SK-N-SH (cell line): ENCODE measurements at places on chromosomes 13 and 19. TPM values are rescaled to one million over a fixed set of nuclear protein-coding genes. Genes with fewer than 3 reads are reported as not detected.

DNA sequence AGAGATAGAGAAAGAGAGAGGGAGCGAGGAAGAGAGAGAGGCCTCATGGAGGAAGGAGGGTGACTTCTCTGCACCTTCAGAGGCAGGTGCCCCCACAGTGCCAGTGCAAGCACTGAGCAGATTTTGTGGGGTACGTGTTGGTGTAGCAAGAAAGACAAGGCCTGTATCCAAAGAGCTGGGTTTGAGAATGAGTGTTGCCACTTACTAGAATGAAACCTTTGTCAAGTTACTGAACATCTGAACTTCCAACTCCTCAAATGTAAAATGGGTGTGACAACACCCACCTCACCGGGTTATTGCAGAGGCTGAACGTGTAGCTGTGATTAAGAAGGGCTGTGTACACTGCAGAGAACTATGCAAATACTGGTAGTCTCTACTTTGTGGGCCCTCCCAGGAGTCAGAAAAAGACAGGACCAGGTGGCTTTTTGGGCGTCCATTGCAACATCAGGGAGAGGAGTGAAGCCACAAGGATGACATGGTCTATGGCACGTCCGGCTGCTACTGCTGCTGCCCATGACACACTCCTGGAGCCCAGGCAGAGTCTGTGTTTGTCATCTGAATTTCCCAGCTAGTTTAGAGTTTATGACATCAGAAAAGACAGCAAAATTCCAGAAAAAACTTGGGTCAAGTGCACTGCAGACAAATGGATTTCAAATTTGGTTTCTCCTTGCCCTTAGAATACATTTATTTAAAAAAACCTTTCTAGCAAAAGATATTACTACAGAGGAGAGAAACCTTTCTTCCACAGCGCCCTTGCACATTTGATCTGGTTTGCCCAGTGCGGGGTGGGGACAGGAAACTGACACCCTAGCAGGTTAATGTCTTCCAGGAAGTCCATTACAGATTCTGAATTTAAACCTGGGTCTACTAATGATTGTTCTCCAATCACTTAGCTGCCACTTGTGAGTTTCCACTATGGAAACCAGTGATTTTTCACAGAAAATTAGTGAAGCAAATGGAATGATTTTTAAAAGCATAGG, 54.0 kb upstream of the ATP12A start:
- DNase-seq: no peak

- no peak for DNase-seq
These were observed 2689.7 kb downstream of the PCDH9 start for GRCh38 chr13:64540468-64540867.

GRCh38 chr13:31322026-31322425, 122.3 kb downstream of the B3GLCT start:
- DNase-seq: no peak

DNA sequence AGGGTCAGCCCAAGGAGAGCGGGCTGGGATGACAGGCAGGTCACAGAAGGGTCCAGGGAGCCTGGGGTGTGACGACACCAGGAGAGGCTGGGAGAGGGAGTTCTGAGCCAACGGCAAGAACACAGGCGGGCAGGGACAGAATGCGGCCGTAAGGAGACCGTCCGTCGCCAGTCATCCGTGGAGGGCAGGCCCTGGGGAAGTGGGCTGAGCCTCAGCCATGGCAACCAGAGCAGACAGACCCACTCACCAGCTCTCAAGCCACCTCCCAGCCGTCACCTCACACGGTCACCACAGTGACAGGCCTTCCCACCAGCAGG, 3.7 kb upstream of the TMEM86B start:
- no peak for DNase-seq

DNA sequence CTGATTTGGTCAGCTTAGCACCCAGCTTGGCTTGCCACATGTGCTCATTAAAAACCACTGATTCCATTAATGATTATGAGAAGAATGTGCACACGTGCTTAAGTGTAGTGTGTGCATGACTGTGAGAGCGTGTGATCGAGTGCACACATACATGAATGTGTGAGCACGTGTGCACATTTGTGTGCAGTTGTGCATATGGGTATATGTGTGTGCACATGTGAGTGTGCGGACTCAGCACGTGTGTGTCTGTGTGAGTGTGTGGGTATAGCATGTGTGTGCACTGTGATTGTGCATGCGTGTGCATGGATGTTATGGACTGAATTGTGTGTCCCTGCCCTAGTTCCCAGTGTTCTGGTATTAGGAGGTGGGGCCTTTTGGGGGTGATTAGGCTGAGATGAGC, 202.1 kb upstream of the ZNF536 start:
- DNase-seq: no peak

DNA sequence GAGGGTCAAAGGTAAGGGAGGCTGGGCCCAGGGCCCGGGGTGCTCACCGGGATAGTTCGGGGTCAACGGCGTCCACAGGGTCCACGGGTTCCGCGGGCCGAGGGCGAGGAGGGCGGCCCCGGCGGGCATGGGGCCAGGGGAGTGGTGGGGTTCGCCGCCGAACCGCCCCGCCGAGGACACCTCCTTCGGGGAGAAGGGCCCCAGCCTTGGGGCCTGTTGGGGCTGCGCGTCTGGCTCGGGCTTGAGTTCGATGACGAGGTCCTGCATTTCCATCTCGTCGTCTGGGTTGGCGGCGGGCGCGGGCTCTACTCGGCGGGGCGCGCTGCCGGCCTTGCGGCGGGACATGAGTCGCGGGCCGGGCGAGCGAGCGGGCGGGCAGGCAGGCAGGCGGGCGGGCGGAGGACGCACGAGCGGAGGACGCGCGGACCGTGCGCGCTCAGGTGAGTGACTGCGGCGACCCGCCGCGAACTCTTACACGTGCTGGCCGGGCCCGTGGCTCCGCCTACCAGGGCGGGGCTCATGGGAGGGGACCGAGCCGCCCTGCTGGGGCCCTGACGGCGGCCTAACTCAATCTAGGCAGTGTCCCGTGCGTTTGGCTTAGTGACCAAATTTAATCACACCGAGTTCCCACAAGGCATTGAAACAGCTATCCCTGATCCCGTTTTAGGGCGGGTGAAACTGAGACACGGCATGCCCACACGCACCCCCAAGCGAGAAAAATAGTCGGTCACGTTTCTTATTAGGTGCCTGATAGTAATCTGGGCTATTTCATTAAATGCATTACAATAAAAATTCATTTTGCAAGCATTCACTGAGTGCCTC, at the start of gene ZNF296:
Gene ZNF296 (minus strand): TSS at position 450 of the 822 bp plus-strand sequence. CDS start 105 bp downstream, at position 345.
- DNase-seq: no peak

DNA sequence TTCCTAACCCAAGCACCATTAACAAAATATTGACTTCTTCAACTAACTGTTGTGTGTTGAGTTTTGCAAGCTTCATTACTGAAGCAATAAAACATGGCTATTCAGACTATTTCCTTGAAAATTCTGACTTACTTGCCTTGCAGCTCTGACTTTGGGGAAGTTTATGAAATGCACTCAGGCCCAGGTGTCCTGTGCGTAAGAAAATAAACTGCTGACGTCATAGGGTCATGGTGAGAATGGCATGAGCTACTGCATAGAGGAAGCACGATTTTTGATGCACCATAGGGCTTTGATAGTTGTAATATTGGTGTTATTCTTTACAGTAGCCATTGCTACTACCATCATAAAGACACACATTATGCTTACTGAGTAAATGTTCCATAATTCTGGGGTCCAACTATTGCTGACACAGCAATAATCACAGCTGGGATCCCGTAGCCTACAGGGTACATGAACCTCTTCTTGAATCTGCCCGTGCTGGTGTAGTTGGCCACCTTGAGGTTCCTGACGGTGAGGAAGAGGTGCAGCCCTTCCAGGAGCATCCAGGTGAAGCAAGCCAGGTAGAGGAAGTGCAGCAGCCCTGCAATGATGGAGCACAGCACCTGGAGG, 57.9 kb downstream of the MBD3L2B start:
- no peak for DNase-seq

- DNase-seq: no peak
These were observed 4.6 kb downstream of the IRF2BP1 start for GRCh38 chr19:45881082-45881908.

DNA sequence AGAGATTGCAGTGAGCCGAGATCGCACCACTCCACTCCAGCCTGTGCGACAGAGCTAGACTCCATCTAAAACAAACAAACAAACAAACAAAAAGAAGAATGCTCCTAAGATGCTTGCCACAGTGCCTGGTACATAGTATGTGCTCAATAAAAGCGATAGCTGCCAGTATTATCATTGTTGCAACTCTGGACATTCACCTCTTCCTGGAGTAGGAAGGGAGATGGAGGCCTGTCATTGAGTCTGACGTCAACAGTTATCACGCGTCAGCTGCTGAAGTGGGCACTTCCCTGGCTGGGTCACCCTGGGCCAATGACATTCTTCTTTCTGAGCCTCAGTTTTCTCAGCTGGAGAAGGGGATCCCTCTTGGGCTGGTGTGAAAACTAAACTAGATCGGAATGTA, 4.2 kb upstream of the PLAUR start:
- DNase-seq: no peak

- DNase-seq: no peak
These were observed 1703.6 kb downstream of the EFNB2 start for GRCh38 chr13:104831831-104832230.

DNA sequence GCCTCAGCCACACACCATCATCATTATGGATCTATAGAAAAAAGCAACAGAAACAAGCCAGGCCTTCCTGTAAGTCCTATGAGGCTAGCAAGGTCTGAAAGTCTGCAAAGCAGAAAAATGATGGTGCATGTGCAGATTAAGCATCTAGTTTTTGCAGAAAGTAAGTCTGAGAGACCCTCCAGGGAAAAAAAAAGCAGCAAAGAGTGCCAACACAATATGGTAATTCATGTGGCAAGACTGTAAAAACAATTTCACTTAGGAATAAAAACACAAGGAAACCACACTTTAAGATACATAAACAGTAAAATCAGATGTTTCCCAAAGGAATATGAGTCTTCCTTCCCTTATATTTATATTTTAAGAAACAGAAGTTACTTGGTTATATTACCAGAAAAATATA, 112.3 kb upstream of the FBXL3 start:
- DNase-seq: no peak

DNA sequence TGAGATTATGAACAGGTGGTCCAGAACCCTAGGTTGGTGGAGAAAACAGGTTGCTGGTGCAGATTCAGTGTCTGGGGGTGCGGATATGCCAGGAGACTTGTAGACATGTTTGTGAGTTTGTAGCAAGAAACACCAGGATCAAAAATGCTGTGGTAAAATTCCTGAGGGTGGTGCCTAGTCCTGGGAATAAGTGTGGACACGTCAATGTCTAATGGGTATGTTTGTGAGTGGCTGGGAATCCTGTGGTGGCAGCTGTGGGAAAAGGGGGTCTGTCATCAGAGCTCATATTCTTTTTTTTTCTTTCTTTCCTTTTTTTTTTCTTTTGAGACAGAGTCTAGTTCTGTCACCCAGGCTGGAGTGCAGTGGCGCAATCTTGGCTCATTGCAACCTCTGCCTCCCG, 7.2 kb downstream of the ZNF708 start:
- DNase-seq: no peak

DNA sequence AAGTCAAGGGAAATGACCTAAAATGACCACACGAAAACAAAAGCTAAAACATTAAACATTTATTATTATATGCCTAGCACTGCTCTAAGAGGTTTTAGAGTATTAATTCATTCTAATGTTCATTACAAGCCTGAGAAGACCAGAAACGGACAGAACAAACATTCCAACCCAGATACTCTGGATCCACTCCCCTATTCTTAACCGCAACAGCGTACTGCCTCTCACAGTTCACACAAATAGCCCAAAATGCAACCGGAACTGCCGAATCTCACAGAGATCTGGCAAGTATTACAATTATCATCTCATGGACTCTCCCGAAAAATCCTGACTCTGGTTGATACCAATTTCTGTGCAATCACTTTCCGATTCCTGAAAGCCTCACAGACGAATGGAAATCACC, 1.4 kb downstream of the ZNF780B start:
- DNase-seq: peak; percentile 7

GRCh38 chr19:1882089-1882785, 3.1 kb downstream of the ABHD17A start:
- no peak for DNase-seq

- DNase-seq: peak; percentile 97
These were observed at the start of gene ZIK1 for GRCh38 chr19:57583521-57584416. ZIK1 (plus strand) TSS chr19:57584145; CDS start chr19:57584357, 212 bp downstream.

DNA sequence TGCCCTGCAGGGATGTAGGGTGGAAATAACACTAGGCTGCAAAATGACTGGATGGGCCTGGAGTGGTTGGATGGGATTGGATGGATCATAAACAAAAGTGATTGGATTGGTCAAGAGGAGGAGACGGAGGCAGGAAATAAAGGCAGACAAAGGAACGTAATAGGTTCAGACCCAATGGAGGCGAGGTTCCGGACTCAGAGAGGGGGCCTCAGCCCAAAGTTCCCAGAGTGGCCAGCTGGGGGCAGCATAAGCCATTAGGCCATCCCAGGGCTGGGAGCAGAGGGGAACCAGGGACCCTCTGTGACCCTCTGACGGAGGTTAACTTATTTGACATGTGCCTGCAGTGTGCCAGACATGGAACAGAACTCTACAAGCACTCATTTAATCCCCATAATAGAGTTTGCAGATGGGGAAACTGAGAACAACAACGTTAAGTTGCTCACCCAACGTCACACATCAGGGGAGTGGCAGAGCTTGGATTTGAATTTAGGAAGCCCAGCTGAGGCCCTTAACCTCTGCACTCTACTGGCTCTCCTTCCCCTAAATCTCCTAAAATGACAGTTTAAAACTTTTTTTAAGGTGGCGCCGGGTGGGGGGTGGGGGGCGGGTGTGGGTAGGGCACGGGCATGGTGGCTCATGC, 15.3 kb upstream of the MAP1S start:
- peak; percentile 80 for DNase-seq

GRCh38 chr19:11418549-11419506, at the start of gene RGL3:
RGL3 (minus strand) TSS chr19:11419314; CDS start chr19:11419278, 36 bp downstream.
- DNase-seq: peak; percentile 95

DNA sequence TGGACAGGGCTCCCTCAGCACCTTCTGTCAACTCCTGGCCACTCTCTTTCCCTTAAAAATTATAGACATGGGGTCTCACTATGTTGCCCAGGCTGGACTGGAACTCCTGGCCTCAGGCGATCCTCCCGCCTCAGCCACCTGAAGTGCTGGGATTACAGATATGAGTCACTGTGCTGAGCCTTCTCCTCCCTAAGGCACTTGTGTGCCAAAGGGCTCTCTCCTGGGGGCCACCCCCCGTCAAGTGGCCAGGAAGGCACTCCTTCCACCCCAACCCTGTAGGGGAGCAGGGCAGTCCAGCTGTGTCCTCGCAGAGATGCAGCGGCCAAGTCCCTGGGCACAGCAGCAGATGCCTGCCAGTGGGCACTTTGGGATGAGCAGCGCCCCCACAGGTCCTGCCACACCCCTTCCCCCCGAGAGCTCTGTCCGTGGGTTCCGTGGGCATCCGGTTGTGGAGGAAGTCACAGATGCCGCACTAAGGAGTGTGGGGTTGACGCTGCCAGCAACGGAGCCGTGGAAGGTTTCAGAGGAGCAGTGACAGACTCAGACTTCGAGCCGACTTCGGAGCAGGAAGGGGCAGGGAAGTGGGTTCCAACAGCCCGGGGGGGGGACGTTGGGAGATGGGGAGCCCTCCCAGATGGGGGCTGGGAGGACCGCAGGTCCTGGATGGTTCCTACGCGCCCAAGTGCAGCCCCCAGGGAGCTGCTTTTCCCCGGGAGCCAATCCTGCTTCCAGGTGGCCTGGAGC, 3.3 kb upstream of the UQCR11 start:
- peak; percentile 32 for DNase-seq

Gene ISOC2
- 60.9 and 65.4 TPM in 2 replicates for polyA plus RNA-seq

Gene GDF15
- polyA plus RNA-seq: 74.1 and 129 TPM in 2 replicates

Gene TMEM205
- 209 and 219 TPM in 2 replicates for polyA plus RNA-seq

Gene GPC5
- 0.03 and 0.26 TPM in 2 replicates for polyA plus RNA-seq

Gene RAB3D
- polyA plus RNA-seq: 25.0 and 27.0 TPM in 2 replicates

Gene SERPINE3
- not detected in 2 replicates for polyA plus RNA-seq

Gene ZNF160
- 10.1 and 12.3 TPM in 2 replicates for polyA plus RNA-seq
